ENCODE measurements at places on chromosomes 6 and 20. TPM values are rescaled to one million over a fixed set of nuclear protein-coding genes. Genes with fewer than 3 reads are reported as not detected.

TLDC2 gene
- total RNA-seq: under 0.01 TPM

DNA sequence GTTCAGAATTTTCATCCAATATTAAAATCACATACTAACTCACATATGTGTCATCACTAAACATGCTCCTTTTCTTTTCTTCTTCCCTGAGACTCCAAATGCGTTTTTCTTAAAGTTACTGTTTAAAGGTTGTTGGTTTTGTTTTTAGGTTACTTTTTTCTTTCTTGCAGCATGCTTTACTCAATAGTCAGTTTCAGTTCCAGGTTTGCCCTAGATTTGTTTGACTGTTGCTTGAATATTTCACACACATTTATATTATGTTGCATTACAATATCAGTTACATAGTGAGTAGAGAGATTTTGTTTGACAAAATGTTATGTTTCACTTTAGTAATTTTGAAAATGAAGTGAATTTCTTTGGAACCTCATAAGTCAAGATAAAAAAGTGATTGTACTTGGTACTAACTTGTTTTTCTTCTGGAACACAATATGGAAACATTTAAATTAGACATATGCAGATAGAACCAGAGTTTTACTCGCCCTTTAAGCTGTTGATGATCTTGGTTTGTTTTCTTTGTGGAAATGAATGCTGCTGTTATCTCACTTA lies 27.3 kb downstream of the FNDC1 start:
- no peak for DNase-seq

- DNase-seq: no peak
Observed at GRCh38 chr6:144886682-144887081, 601.5 kb downstream of the UTRN start.

DNA sequence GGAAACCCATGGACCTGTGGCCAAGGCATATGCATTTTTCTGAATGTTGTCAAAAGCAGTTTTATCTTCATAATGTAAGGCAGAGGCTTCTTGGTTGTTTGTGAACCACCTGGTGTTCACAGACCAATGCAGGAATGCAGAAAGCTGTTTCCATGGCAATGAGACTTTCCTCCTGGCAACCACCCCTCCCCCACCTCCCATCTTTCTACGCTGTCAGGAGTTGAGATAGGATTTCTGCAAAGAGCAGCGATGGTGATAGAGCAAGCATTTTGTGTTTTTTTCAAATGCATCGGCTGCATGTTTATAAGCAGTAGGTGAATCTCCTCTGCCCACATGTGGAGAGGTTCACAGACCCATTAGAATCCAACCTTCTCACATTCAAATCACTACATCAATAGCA lies 114.1 kb upstream of the SMLR1 start:
- DNase-seq: no peak

All from fibroblast of lung (primary cell).